ENCODE measurements at places on chromosomes 2 and 18.
A peak's percentile ranks its signal among the peaks of the same experiment; 100 is the strongest.

GRCh38 chr2:158740621-158741020 is 54.5 kb upstream of the DAPL1 start:
- DNase-seq: peak; percentile 71

DNA sequence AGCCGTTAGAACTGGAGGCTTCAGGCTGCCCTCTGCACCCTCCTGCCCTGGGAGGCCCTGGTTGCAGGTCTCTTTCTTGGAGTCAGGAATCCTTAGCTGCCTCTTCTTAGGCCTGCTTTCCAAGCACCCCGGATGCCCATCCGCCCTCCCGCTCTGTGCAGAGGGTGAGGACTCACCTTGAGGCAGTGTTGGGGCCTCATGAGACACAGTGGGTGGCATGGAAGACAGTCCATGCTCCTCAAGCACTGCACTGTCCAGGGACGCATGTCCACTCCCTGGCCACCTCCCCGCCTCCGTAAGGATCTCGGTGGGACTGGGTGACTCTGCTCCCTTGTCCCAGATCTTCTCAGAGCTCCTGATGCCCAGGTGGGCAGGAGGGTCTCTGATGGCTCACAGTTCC is 5.7 kb upstream of the TRAF3IP1 start:
- DNase-seq: no peak

DNA sequence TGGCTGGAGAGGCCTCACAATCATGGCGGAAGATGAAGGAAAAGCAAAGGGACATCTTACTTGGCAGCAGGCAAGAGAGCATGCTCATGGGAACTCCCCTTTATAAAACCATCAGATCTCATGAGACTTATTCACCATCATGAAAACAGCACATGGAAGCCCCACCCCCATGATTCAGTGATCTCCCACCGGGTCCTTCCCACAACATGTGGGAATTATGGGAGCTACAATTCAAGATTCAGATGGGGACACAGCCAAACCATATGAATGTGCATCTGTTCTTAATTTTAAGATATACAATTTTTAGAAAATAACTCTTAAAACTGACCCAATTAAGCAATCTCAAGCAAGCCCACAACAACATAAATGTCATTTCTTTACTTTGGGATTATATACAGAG is 12.6 kb downstream of the C18orf63 start:
- no peak for DNase-seq

DNA sequence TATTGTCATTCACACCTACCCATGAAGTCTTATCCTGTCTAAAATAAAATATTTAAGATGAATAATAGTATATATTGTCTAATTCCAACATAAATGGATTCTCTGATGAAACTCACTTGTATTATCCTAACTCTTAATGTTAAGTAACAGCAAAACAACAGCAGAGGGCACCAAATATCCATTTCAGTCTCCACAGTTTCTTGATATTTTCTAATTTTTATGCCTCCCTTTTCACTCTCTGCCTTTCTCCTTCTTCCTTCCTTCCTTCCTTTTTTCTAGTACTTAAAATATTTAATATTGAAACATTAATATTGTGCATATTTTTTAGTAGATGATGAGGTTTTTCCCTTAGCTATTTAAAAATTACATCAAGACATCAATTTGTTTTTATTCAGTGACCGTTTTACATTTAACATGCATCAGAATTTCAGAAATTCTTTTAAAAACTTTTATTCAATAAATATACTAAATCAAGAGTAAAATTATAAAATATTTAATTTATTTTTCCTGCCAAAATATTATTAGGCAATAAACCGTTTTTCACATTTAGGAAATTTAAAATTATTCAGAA is 97.6 kb downstream of the WDR7 start:
- DNase-seq: peak; percentile 44

- no peak for DNase-seq
Measured at GRCh38 chr2:173462892-173463840, 108.5 kb downstream of the CDCA7 start.

- DNase-seq: no peak
Measured at GRCh38 chr2:116680256-116680936, 1134.1 kb upstream of the DDX18 start.

DNA sequence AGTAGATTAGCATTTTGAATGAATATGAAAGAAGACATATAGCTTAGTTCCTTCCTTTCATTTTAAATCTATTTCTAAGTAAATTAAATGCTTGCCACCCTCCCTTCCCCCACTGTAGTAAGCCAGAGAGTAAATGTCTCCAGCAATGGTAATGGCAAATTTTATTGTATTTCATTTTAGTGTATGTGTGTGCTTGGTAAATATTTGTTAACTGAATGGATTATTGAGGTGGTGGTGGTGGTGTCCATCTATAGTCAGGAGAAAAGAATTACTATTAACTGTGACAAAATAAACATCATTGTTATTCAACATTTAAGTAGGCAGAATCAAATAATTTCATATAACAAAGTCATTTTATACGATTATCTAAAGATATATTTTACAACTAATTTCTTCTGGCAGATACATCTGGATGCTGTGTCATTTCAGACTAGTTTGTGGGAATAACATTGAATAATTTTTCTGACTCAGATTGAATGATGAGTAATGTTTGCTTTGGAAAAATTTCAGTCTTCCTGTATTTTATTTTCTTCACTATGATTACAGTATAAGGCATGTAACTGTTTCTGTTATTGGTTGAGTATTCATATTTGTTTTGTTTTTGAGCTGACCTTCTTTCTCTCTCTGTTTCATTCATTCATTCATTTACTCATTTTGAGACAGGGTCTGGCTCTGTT is 18.3 kb downstream of the ASXL3 start:
- peak; percentile 47 for DNase-seq

GRCh38 chr2:37215250-37215649 is 16.1 kb downstream of the CEBPZ start:
- peak; percentile 21 for DNase-seq

GRCh38 chr2:30666266-30666874 is 140.9 kb downstream of the CAPN13 start:
- peak; percentile 98 for DNase-seq

- DNase-seq: peak; percentile 30
Measured at GRCh38 chr2:98518101-98518500, 73.4 kb downstream of the INPP4A start.

DNA sequence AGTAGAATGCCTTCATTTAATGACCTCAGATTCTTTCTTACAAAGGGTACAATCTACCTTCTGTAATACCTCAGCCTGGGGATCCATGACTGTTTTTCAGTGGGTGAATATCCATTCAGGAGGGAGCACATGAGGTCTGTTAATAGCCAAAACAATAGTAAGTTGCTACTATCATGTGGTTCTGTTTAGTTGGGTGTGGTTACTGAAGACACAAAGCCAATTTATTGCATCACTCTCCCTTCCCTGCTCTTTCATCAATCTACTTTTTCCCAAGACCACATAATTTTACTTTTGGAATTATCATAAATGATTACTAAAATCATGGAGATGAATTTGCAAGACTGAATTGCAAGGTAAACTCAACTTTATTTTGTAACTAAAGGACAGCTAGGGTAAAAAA is 254.2 kb downstream of the GALNT13 start:
- DNase-seq: no peak

- peak; percentile 10 for DNase-seq
Measured at GRCh38 chr2:150228936-150229335, 258.5 kb downstream of the RND3 start.

DNA sequence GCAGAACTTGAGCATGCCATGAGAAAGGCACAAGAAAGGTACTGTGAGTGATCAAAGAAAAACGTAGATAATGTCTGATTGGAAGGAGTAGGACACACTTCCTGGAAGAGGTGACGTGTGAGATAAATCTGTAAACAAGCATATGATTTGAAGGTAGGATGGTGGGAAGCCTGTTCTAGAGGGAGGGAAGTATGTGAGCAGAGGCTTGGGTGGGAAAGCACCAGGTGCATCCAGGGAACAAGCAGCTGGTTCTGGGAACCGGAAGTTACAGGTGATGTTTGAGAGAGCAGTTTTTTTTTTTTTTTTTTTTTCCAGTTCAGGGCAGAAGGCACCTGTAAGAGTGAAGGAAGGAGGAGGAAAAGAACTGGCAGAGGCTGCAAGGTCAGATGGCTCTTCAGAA is 116.6 kb upstream of the EFEMP1 start:
- DNase-seq: no peak

- DNase-seq: no peak
Measured at GRCh38 chr2:134737671-134738070, 18.9 kb upstream of the TMEM163 start.

- peak; percentile 93 for DNase-seq
Measured at GRCh38 chr2:120765678-120766469, 30.2 kb downstream of the GLI2 start.

DNA sequence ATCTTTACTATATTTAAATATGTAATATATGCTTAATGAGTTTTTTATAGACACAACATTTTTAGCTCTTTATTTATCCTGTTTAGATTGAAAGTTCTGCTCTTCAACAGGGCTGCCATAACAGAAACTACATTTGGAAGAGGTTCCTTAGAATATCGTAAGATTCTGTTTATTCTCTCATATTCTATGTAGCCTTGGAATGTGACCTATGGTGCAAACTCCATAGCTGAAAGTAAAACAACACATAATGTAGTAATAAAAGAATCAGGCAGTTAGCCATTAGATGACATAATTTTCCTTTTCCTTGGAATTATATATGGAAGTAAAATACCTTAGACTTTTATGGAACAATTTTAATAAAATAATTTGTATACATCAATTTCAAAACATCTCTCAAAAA is 91.3 kb downstream of the ZNF804A start:
- peak; percentile 64 for DNase-seq

DNA sequence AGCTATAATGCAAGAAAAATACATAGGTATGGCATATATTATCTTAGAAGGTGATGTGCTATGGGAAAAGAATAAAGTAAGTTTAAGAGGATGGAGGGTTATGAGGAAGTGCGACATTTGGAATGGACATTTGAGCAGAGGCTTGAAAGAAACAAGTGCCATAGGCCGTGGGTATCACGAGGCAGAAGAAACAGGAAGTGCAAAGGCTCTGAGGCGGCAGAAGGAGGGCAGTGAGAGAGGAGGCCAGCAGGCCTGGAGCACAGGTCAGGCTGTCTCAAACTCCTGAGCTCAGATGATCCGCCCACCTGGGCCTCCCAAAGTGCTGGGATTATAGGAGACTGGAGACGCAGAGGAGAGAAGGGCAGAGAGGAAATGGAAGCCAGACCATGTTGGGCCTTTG is 40.7 kb upstream of the EPHA4 start:
- DNase-seq: no peak

- DNase-seq: peak; percentile 78
Measured at GRCh38 chr18:38940863-38941531, 1375.4 kb upstream of the CELF4 start.

- no peak for DNase-seq
Measured at GRCh38 chr18:75698861-75699260, 271.4 kb upstream of the SMIM21 start.

- peak; percentile 75 for DNase-seq
Measured at GRCh38 chr2:182038576-182038975, 52.9 kb downstream of the PPP1R1C start.

DNA sequence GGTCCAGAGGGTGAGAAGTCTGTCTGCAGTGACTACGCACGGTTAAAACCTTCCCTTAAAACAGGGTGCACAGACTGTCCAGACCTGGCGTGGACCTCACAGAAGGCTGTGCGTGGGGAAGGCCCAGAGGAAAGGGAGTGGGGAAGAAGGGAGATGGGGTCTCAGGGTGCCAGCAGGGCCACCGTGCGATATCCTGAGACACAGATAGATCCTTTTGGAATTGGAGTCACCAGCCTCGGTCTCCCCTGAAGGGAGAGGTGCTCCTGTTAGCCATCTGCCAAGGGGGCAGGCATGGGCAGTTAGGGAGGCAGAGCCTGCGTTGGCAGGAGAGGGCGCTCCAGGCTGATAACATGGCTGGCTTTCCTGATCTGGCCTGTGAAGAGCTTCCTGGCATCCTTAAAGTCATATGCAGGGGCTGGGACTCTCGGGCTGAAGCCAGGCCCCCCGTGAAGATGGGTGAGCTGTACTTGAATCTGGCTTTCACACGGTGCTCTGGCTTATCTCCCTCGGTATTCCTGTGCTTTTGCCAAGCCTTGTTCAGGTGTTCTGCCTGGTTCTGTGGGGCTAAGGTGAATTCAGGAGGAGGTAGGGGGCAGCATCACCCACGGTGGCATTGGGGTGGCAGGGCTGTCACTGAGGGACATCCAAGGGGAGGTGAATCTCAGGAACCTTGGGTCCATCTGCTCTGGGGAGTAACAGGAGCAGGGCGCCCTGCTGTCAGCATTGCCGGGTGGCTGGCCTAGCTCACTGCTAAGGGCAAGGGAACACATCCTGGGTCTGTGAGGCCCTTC is 107.2 kb upstream of the SMAD2 start:
- DNase-seq: no peak

DNA sequence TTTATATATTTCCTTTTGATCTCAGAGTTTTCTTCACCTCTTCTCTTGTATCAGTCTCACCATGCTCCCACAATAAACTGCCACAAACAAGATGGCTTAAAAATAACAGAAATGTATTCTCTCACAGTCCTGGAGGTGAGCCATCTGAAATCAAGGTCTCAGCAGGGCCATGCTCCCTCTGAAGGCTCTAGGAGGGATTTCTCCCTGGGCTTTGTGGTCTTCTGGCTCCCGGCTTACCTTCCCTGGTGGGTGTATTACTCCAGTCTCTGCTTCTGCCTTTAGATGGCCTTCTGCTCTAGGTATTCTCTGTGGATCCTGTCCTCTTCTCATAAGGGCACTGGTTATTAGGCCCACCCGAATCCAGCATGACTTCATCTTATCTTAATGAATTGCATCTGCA is 994.7 kb upstream of the POU3F3 start:
- DNase-seq: no peak

GRCh38 chr2:236972491-236973342 is 113.0 kb upstream of the COPS8 start:
- peak; percentile 78 for DNase-seq

DNA sequence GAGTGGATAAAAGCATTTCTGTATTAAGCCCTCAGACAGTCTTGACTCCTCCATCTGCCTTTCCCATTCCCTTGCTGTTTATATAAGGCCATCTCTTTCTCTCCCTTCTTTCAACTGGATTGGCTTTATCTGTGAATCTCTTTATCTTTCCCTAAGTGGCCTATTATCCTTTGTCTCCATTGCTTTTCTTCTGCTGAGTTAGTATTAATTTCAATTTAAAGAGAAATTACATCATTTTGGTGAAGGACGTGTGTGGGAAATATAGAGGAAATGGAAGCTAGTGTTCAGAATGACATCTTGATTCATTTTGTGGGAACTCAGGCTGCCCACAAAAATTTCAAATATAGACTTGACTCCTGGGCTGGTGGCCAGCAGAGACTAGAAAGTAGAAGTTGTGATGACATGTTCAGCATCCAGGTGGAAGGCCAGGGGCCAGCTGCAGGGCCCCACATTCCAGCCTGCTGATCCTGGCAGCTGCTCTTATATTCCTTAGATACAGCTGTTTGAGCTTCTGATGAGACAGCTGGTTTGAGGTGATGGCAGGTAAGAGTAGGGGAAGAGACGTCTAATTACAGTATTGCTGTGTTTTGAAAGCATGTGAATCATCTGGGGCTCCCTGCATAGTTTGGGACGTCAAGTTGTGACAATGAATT is 52.3 kb downstream of the DIS3L2 start:
- peak; percentile 97 for DNase-seq

GRCh38 chr2:228594012-228594411 is 412.5 kb upstream of the SPHKAP start:
- DNase-seq: no peak

GRCh38 chr2:16257322-16258028 is 317.1 kb downstream of the MYCN start:
- DNase-seq: no peak

Data from iris pigment epithelial cell (primary cell).